ENCODE measurements at places on chromosomes 13 and 19.
A peak's percentile ranks its signal among the peaks of the same experiment; 100 is the strongest.

- DNase-seq: no peak
Observed at GRCh38 chr13:49395878-49396380, 47.9 kb downstream of the CAB39L start.

- DNase-seq: no peak
Observed at GRCh38 chr19:41744850-41745249, 10.5 kb upstream of the CEACAM6 start.

GRCh38 chr13:39102981-39103490, 64.8 kb downstream of the NHLRC3 start:
- no peak for DNase-seq

DNA sequence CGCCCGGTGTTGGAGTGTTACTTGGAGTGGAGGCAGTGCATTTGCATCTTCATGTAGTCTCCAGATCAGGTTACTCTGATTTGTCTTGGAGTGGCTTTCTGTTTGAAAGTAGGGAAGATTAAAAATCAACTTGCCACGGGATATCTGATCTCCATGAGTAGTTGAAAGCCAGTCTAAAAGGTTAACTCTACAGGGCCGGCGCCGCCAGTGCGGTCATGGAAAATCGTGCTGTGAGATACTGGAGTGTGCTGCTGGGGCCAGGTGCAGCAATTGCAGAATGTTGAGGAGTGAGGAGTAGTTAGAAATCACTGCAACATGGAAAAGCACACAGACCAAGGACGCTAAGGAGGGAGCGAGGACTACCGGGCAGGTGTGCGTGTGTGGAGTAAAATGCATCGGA, 175.0 kb downstream of the STK24 start:
- DNase-seq: no peak

DNA sequence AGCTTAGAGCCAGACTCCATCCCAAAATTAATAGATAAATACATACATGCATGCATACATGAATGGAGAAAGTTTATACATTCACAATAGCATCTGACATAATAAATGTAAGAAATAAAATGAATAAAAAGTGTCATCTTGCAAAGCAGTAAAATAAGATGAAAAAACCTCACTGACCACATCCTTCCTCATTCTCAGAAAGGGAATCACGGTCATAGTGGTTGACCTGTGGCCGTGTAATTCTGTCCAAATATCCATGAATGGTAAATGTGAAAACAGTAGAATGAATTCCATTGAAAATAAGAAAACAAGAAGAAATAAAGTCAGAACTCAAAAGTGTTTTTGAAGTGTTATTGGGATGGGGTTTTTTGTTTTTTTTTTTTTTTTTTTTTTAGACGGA, 9.8 kb upstream of the CDC42EP5 start:
- no peak for DNase-seq

GRCh38 chr19:33488826-33489225, 32.8 kb downstream of the PEPD start:
- DNase-seq: no peak

DNA sequence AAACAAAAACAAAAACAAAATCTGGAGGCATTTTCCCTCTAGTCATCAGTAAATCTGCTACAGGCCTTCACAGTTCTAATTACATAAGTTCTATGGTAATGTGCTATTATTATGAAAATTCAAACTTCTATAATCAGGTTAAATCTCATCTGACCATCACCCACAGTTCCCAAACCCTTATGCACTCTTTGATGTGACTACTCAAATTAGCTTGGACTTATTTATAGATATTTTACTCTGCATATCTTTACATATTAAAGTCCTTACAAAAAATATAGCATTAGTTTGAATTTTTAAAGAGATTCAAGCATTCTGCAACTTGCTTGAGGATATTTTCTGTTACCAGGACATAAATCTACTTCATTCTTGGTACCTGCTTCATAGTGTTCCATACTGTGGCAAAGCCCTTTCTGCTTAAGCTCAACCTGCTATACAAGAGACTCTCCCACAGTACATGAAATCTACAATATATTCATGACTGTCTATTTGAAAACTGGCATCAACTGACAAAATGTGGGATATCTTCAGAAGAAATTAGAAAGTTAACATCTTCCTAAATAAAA, 22.9 kb downstream of the SMAD9 start:
- no peak for DNase-seq

- no peak for DNase-seq
Observed at GRCh38 chr13:73961181-73961580, 173.0 kb downstream of the KLF12 start.

DNA sequence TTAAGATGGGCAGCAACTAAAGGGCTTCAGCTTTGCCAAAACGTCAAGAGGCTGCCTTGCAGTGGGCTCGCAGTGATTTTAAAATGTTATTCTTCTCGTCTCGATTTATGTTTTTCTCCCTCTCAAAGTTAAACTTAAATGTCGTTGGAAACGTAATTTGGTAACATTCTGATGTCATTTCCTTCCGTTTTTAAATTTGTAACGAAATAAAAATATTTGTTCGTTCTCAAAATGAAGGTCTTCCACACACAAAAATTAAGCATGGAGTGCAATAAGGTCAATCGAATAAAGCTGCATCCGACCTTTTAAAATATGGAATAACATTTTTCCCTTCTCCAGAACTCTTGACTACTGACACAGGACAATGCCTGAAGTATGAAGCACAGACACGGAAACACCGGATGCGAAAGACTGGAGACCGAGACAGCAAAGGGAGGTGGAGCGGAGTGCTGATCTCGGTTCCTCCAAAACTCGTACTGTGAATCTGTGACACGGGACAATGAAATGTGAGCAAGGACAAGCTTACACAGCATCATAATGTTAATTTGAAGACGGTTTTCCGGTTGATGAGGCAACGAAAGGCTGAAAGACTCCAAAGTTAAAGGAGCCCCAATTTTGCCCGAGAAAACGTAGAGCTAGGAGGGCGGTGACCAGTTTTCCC, 850 bp downstream of the MTMR6 start:
- DNase-seq: peak; percentile 63

- peak; percentile 25 for DNase-seq
Observed at GRCh38 chr13:47251771-47252170, 354.9 kb upstream of the HTR2A start.

GRCh38 chr13:75055296-75055695, 426.7 kb downstream of the TBC1D4 start:
- no peak for DNase-seq
